ENCODE measurements at places on chromosomes 12 and 14.

GRCh38 chr14:66380143-66380542 is 106.0 kb upstream of the CCDC196 start:
- DNase-seq = no peak

DNA sequence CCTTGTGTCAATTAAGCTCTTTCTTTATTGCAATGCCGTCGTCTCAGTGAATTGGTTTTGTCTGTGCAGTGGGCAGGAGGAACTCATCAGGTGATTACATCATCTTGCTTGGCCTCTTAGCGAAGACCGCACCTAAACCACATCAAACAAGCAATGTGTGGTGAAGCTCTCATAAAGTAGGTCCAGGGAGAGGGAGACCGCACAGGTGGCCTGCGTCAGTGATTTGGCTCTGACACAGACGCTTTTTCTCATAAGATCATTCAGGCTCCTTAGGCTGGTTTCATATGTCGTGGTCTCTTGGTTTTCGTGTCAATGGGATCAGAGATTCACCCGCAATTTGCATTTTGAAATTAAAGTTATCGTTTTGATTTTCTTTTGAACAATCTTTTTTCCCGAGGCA is 6.7 kb upstream of the TESC start:
- no peak for DNase-seq

DNA sequence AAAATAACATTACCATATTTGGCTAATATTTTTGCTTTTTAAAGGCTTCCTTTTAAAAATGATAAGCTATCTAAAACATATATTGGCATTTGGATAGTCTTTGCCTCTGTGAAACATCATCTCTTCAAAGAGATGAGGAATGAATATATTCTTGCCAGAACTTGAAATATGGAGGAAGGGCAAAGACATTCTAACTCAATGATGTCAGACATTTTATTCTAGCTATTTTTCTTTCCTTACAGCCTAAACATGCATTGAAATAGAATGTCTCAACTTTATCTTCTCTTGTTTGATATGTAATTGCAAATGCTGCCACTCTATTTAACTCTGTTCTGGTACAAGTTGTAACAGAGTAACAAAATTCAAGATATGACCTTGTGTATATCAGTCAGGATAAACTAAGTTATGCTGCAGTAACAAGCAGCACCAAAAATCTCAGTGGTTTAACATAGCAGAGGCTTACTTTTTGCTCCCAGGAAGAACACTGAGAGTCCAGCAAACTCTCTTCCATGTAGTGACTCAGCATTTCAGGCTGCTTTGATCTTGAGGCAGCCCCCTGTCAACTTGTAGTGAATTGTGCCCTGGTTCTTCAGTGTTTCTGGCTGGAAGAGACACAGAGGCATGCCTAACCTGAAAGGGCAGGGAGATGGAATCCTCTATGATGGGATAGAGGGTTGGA is 11.0 kb downstream of the IRAK3 start:
- DNase-seq = no peak

- no peak for DNase-seq
Observed at GRCh38 chr12:123928274-123928865, 44.3 kb downstream of the CCDC92 start.

GRCh38 chr14:100803676-100804075 is 22.2 kb upstream of the MEG3 start:
- no peak for DNase-seq

DNA sequence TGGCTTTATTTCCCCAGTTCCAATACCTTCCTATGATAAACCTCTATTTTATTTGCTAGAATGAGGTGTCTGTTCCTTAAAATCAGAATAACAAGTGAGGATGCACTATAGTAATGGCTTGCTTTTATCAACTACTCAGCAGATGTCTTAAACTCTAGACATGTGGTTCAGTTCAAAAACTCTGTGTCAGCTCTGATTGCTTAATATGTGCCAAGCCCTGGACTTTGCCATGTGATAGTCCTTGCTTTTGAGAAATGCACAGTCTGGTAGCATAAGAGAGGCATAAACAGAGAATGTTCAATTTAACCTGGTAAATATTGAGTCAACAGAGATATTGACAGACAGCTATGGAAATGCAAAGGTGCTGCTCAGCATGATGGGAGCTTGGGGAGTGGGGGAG is 254.8 kb downstream of the PDZRN4 start:
- DNase-seq = no peak

DNA sequence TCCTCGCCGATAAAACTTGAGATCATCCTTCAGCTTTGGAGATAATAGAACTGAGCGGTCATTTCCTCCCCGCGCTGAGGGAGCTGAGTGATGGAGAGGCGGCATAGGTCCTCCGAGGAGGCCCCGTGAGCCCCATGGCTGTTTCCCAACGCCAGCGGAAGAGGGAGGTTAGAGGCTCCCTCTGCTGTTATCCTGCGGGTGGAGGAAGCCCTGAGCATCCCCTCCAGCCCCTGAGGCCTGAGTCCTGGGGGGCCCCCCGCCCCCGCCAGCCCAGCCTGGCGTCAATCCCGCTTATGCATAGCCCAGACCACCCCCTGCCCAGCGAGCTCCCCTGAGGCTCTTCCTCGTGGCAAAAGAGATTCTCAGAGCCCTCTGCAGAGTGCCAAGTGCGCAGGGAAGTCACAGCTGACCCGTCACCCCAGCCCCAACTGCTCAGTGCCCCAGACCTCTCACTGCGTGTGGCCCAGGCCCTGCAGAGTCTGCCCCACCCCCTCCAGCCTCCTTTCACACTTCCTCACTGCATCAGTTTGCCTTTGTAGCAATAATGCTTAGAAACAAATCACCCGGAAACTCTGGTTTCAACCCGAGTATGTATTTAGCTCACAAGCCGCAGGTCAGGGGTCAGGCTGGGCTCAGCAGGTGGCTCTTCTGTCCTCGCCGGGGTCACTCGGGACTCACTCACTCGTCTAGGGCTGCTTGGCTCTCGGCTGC is 44.7 kb upstream of the GALNT9 start:
- DNase-seq = no peak

GRCh38 chr12:54159589-54159988 is 29.2 kb downstream of the SMUG1 start:
- no peak for DNase-seq

DNA sequence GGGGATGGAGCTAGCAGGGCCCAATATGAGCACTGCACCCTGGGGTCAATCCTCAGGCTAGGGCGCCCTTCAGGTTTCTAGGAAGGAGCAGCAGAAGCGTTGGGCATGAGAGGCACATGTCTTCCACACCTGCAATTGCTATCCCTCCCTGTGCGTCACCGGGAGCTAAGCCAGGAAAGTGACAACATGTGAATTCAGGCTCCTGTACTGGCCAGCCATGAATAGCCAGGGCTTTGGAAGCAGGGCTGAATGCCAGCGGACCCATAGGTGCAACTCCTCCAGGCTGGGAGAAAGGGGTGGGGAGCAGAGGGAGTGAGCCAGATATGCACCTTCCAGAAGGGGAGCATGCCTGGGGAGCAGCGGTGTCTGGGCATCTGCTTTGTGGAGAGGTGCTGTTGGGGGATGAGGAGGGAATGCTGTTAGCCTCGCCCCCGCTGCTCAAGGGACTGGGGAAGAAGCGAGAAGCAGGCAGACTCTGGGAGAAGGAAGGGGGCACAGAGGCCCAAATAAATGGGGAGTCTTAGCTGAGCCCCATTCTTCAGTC is 6.1 kb downstream of the HOXC5 start:
- DNase-seq = no peak

DNA sequence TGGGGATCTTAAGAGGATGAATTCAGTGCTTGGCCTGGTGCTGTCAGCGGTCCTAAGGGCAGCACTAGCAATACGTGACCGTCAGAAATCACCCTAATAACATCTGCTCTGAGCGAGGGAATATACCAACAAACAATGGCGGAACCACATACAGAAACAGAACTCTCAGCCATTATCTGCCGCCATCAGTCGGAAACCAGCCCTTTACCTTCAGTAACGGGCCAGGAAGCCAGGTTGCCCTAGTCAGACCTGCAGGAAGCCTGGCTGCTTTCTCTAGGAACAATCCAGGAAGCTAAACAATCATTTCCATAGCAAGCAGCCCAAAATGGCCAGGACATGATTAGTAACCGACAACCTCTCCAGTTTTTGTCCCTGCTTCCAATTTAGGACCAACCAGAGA is 5.6 kb downstream of the CDCA4 start:
- no peak for DNase-seq

DNA sequence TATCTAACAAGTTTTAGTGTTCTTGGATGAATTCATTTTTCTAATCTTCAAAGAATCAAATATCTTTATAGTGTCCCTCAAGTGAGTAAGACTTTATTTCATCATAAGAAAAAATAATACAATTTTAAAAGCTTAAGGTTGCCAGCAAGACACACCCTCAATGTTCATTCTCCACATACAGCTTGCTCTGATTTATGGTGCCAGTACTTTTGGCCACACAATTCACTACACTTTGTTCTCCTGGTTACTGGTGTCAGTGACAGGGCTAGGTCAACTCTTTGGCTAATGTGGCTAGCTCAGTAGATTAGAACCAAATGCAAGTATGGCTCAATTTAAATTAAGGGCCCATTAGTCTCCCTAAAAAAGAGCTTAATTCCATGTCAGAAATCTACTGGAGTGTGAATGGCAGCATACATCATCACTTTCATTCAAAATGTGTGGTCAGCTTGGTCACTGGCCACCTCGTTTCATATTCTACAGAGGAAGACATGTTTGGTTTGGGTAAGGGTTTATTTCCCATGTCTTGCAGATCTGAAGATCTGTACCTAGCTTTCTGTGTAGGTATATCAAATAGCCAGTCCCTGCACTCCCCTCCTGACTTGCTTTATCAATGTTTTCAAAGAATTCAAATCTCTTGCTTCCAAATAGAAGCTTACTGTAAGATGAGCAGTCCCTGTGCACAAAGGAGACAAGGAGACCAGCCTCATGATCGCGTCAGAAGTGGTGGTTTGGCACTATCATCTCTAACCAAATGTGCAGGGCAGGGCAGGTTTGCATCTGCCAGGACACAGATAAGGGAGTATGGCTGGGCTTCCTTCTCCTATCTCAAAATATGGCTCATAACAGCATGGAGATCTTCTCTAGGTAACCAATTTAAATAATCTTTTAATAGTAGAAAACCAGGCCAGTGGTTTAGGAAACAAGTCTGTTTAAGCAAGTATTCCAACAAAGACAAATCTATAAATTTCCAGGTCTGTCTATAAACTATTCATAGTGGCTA is 31.3 kb downstream of the HECTD4 start:
- DNase-seq = no peak

- no peak for DNase-seq
Observed at GRCh38 chr12:3043406-3043805, 33.8 kb upstream of the TSPAN9 start.

DNA sequence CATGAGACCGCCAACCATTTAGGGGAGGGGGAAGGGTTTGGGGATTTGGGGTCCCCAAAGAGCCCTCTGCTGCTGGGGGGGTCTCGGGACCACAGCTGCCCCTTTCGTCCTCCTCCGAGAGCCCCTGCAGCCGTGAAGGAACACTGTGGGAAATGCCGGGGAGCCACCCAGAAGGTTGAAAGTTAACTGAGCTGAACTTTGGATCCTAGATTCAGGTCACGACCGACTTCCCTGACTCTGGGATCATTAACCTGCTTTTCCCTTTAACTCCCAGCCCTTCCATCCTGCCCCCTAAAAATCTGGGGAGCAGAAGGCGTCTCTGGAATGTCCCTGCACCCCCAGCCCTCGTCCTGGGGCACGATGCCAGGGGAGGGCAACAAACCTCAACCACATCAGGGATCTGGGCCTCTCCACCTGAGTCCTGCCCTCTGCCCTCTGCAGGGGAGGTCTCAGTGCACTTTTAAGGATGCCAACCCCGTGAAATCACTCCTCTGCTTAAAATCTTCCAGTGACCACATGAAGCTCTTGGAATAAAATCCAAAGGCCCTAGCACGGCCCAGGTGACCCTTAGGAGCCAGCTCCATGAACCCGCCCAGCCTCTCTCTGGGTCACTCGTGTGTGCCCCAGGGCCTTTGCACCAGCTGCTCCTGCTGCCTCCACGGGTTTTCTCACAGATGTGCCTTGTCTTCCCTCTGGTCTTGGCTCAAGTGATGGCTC is 95.0 kb downstream of the RFLNA start:
- no peak for DNase-seq

DNA sequence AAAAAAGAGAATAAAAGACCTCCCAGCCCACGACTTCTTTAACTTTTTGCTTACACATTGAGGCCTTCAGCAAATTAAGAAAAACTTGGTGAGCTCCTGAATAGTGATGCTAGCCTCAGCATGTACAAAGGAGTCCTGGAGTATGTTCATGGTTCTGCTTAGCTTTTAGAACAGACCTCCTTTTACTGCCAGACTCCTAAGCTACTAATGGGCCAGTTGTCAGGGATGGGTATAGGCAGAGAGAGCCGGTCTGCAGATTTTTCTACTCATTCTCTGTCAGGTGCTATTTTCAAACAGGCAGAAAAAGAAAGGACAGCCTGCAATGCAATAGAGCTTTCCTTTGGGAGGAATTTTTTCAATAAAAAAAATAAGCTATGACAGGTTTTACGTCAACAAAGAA is 81.9 kb upstream of the REP15 start:
- DNase-seq = no peak

GRCh38 chr14:67413806-67414769 is 2.1 kb upstream of the PLEK2 start:
- DNase-seq = no peak

DNA sequence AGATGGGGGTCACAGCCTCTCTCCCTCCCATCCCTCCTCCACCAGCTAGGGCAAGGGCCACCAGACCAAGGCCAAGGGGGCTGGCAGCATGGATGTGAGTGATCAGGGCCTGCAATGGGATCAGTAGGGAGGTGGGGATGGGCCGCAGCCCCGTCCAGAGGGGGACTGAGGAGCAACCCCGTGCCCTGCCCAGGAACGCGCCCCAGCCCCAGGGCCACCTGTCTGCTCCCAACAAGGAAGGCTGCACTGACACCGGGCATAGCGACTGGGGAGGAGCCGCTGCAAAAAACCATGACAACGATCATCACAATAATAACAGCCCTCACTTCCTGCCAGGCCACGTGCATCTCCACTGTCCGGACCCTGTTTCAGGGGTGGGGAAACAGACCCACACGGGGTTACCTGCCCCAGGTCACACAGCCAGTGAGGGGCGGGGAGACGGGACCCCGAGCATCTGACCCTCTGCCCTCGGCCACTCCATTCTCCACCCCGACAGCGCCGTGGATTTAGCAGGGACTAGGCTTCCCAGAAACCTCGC is 24.3 kb downstream of the NCOR2 start:
- DNase-seq = no peak

DNA sequence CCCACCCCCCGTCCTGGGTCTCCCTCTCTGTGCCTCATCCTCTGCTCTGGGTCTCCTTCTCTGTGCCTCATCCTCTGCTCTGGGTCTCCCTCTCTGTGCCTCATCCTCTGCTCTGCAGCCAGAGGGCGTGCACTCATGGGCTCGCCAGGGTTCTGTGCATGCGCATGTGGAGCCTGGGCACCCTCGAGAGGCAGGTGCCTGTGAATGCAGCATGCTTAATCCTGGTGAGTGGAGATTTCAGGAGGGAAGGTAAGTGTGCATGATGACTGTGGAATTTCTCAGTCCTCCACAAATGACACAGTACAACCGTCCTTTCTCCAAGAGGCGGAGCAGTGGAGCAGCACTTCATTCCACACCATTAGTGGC is 65.2 kb downstream of the EP400 start:
- no peak for DNase-seq

Data from cortex of kidney (tissue), 1 donor.